ENCODE measurements at places on chromosomes 2 and 18. TPM values are rescaled to one million over a fixed set of nuclear protein-coding genes. Genes with fewer than 3 reads are reported as not detected.
A peak's percentile ranks its signal among the peaks of the same experiment; 100 is the strongest.

Gene EGR4
- total RNA-seq = not detected

Gene IL1A
- not detected for total RNA-seq

Gene SLC9A2
- total RNA-seq = not detected

Gene MOCOS
- 2.6 TPM for total RNA-seq

Gene PAX8
- 0.85 TPM for total RNA-seq

- DNase-seq = peak; percentile 31
These were observed 101.2 kb downstream of the UBR3 start for GRCh38 chr2:169928463-169928864.

DNA sequence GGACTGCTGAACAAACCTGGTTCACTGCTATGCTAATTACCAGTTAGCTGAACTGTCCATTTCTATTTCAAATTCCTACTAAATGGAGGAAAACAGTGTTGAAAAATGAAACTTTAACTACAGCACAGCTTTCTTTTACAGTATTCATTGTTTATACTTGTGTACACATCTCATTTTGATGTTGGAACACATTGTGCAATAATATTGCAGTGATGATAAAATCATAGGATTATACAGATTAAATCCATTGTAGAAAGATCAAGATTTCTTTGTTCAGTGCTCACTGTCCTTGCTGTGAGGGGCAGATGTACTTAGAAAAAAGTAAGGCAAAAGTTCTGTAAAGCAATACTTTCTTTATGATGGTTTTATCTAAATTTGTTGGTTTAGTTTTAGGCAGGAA, 1055.1 kb downstream of the LRP1B start:
- DNase-seq = no peak

- DNase-seq = no peak
These were observed 128.1 kb upstream of the AGAP1 start for GRCh38 chr2:235365743-235366142.
